Naive thymus-derived CD8-positive, alpha-beta T cell (primary cell): ENCODE measurements at places on chromosomes 3 and 15. TPM values are rescaled to one million over a fixed set of nuclear protein-coding genes. Genes with fewer than 3 reads are reported as not detected.

GDPGP1 gene
- polyA plus RNA-seq: 1.3 TPM

GOLGA8K gene
- not detected for polyA plus RNA-seq

SLC28A2 gene
- not detected for polyA plus RNA-seq

PDZRN3 gene
- not detected for polyA plus RNA-seq

DPH3 gene
- 16.7 TPM for polyA plus RNA-seq

LEKR1 gene
- 0.67 TPM for polyA plus RNA-seq

DNAJC17 gene
- 31.3 TPM for polyA plus RNA-seq

DNA sequence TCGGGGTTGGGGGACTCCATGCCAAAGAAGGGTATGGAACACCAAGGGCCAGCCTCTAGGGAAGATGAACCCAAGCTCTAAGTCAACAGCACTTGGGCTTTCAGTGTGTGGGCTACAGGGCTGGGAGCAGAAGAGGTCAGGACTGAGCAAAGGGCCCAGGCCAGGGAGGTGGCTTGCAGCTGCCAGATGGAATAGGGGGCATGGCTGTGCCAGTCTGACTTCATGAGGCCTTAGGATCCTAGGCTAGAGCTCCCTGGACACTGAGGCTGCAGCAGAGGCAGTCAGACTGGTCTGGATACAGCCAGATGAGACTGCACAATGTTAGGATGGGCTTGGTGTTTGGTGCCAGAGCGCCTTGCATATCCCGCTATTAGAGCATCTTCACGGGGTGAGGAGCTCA lies 3.8 kb downstream of the RASGRF1 start:
- DNase-seq: no peak

- no peak for DNase-seq
These were observed 60.0 kb downstream of the PIK3CB start for GRCh38 chr3:138774529-138775253.

DNA sequence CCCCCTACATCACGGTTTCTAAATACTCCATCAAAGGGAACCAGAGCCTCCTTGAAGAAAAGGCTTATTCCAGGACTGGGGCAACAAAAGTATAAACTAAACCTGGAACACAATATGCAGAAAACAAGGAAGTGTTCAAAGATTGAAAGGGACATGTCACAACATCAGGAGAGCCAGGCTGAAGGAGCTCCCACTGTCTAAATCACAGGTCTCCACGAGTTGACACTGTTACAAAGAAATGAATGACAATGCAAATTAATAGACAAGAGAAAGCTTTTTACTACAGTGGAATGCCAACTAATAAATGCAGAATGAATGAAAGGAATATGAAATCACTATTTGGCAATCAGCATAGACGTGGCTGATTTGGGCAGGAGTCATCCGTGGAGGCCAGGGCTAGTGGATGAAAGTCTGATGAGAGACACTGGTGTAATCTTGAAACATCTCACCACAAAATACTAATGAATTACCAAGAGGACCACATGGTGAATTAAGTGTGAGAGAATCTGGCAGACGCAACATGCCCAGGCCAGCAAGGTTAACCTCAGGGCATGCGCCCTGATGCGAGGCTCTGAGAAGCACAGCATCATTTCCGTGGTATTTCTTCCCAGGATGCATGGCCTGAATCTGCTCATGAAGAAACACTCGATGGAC lies 123.8 kb upstream of the TJP1 start:
- no peak for DNase-seq

DNA sequence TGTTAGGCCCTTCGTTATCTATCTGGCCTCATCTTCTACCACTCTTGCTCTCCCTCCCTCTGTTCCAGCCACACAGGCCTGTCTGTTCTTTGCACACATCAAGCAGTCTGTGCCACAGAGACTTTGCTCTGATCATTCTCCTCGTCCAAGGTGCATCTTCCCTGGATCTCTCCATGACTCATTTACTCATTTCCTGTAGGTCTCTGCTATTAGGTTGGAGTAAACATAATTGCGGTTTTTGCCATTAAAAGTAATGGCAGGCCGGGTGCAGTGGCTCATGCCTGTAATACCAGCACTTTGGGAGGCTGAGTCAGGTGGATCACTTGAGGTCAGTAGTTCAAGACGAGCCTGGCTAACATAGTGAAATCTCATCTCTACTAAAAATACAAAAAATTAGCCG lies 9.5 kb upstream of the C3orf49 start:
- no peak for DNase-seq

DNA sequence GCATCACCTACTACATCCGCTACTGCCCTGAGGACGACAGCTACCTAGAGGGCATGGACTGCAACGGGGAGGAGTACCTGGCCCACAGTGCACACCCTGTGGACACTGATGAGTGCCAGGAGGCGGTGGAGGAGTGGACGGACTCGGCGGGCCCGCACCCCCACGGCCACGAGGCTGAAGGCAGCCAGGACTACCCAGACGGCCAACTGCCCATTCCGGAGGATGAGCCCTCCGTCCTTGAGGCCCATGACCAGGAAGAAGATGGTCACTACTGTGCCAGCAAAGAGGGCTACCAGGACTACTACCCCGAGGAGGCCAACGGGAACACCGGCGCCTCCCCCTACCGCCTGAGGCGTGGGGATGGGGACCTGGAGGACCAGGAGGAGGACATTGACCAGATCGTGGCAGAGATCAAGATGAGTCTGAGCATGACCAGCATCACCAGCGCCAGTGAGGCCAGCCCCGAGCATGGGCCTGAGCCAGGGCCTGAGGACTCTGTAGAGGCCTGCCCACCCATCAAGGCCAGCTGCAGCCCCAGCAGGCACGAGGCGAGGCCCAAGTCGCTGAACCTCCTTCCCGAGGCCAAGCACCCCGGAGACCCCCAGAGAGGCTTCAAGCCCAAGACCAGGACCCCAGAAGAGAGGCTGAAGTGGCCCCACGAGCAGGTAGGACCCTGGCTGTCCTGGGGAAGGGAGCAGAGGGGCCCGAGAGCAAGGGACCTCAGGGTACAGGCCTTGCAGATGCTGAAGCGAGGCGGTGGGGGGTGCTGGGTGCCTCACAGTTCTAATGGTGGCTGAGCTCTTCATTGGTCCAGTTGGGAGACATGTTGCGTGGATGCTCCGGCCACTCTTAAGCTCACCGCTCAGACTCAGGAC lies 168.6 kb downstream of the APBA2 start:
- DNase-seq: no peak

DNA sequence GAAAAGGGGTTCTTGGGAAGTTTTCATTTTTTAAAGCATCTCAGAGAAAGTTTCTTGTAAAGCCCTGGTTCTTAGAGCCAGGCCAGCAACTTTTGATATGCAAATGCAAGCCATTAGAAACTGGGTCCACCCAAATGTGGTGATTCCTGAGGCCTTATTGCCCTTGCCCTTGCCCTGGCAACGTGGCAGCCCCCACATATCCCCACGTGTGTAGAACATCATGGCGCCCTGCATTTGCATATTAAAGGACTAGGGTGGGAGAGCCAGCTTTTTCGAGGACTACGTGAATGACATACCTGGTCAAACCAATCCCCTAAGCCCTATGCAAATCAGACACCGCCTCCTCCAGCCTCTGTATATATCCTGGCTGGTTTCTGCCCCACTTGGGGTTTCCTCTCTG lies 314.9 kb upstream of the NECTIN3 start:
- no peak for DNase-seq

- no peak for DNase-seq
These were observed 187.1 kb downstream of the DPH6 start for GRCh38 chr15:35358824-35359223.

DNA sequence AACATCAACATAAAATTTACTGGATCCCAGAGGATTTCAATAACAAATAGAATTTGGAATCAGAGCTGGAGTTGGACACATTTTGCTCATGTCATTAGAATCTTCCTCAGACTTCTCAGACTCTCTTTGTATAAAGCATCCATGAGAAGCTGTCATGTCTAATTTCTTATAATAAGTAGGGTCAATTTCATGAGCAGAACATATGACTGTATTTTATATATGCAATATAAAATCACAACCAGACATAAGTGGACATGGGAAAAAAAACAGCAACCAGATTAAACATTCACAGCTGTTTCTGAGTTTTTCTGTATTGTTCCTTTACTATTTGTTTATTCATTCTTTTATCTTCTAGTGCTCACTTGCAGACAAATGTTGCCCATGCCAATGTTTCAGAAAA lies 325.5 kb downstream of the RBMS3 start:
- DNase-seq: no peak

- DNase-seq: no peak
These were observed 20.4 kb downstream of the BTBD1 start for GRCh38 chr15:83046558-83047127.

- no peak for DNase-seq
These were observed 87.7 kb downstream of the TGFBR2 start for GRCh38 chr3:30694148-30694547.

GRCh38 chr3:125045194-125045593 lies 10.6 kb downstream of the HEG1 start:
- no peak for DNase-seq
